Left ventricle myocardium inferior (tissue), 1 donor: ENCODE measurements at places on chromosomes 3 and 15.
A peak's percentile ranks its signal among the peaks of the same experiment; 100 is the strongest.

DNA sequence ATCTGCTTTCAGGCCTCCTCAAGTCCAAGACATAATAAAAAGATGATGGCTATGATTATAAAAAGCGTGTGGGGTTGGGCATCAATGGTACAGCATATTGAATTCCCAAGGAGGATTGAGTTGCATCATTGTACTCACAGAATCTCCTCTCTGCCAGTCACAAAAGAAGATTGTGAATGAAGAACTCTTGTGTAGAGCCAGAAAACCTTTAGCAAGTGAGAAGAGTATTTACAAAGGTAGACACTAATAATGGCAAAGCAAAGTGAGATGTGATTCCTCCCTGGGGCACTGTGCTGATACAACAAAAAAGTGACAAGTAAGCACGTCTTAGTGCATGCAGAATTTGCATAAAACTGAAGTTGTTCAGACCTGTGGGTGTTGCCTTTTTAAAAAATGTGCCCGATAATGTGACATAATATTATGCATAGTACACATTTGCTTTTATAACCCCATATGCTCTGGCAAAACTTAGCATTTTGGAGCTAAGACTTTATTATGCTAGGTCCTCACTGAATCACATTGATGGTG lies 291.2 kb upstream of the TBC1D5 start:
- no peak for DNase-seq

- no peak for DNase-seq
Observed at GRCh38 chr15:26877831-26878230, 11.0 kb downstream of the GABRA5 start.

DNA sequence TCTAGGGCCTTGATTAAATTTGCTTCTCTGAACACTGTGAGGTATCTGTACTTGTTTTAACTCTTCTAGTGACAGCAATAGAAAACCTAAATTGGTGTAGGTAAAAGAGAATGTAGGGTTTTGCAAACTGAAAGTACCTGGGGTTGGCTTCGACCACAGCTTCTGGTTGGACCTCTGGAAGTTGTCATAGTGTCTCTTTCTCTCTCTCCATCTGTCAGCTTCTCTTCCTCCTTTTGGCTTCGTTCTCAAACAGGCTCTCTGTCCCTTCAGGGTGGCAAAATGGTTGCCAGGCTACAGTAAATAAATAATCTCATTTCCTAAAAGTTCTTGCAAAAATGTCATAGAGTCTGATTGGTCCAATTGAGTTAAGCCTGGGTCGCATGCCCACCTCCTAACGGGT lies 149.3 kb upstream of the CTDSPL start:
- DNase-seq = no peak

- DNase-seq = no peak
Observed at GRCh38 chr15:41936649-41937567, 35.4 kb downstream of the EHD4 start.

DNA sequence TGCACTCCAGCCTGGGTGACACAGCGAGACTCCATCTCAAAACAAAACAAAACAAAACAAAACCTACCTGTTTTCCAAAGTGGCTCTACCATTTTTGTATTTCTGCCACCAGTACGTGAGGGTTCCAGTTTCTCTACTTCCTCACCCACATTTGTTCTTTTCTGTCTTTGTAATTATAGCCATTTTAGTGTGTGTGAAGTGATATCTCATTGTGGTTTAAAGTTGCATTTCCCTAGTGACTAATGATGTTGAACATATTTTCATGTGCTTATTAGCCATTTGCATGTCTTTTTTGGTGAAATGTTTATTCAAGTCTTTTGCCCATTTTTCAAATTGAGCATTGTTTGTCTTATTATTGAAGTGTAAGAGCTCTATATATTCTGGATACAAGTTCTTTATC lies 50.7 kb downstream of the TRA2B start:
- no peak for DNase-seq

DNA sequence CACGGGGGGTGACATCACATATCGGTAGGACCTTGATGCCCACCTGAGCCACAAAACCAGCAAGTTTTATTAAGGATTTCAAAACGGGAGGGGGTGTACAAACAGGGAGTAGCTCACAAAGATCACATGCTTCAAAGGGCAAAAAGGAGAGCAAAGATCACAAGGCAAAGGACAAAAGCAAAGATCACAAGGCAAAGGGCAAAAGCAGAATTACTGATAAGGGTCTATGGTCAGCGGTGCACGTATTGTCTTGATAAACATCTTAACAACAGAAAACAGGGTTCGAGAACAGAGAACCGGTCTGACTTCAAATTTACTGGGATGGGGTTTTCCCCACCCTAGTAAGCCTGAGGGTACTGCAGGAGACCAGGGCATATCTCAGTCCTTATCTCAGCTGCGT lies 143.5 kb upstream of the LPP start:
- DNase-seq = no peak

DNA sequence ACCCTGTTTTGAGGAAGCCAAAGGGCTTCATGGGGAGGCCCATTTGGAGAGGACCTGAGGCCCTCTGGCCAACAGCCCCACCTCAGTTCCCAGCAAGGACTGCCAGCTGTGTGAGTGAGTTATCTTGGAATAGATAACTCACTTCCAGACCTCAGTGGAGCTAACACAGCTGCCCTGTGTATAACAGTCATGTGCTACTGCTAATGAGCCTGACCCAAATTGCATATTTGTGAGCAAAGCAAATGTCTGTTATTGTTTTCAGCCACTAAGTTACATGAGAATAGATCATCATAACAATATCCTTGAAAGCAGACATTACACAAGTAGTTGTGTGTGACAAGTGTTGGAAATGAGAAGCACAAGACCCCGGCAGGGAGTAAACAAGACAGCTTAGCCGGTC lies 355.8 kb downstream of the MCTP2 start:
- no peak for DNase-seq

- no peak for DNase-seq
Observed at GRCh38 chr3:13815088-13815683, 64.7 kb downstream of the WNT7A start.

GRCh38 chr3:3288255-3288654 lies 108.8 kb upstream of the CRBN start:
- DNase-seq = no peak

DNA sequence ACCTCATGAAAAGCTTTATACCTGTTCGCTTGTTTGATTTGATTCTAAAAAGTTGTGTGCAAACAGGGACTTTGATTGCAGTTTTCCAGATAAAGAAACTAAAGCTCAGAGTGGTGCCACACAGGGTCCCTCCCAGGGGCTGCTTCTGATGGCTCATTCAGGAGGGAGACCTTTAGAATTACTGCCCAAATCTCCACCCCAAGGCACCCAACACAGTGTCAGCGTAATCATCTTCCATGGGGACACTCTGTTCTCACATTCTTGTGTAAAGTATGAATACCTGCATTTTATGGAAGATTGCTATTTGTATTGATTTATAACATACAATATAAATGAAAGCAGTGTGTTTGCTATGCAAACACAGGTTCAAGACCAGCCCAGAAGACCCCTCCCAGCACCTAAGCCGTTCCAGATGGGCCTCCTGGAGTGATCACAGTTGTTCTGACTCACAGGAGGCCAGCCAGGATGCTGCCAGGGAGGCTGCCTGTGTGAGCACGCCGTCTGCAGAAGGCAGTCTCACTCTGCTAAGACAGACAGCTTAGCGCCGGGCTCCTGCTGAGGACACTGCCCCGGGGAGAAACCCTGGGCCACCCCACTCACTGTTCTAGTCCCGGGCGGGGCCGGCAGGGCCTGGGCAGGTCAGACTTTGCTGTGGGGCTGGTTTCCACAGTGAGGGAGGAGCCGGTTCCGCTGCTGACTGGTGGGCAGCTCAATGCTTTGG lies 185.6 kb downstream of the FAM43A start:
- peak; percentile 53 for DNase-seq

- DNase-seq = no peak
Observed at GRCh38 chr3:168312984-168313383, 217.3 kb upstream of the GOLIM4 start.

DNA sequence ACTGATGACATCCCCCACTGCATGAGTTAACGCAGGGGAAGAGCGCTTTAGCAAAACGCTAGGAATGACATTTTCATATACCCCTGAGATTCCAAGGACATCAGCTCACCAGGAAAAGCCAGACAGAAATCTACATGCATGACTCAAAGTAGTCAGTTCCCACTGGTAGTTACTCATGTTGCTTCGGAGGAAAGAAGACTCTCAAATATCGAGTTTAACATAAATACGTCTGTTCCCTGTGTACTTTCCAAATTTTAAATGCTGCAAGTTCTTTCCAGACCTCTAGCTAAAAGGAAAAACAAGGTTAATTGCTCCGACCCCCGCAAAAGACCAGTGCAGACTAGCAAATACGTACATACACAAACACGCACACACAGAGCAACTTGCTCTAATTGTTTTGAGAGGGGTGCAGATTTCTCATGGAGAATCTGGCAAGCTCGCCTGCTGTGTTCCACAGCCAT lies 115.4 kb upstream of the PRICKLE2 start:
- DNase-seq = no peak

- DNase-seq = no peak
Observed at GRCh38 chr3:47265725-47266428, 16.7 kb downstream of the KIF9 start.

- no peak for DNase-seq
Observed at GRCh38 chr3:70519913-70520659, 207.6 kb upstream of the MDFIC2 start.

DNA sequence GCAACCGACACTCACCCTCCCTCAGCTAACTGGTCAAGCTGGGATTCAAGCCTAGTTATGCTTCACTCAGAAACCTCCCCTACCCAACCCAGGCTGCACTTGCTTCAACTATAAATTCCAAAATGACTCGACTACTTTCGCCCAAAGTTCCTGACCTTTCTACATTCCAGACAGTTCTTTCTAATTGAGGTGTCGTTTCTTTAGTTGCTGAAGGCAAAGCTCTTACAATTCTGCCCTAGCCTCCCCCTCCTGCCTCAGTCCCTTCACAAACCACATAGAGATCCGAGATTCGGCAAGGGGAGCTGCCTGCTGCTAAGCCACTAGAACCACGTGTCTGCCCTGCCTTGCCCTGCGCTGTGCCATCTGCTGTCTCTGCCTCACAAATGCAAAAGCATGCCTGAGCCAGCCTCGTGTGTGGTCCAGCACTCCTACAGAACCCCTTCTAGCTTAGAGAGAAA lies 74.7 kb upstream of the SH3GL3 start:
- no peak for DNase-seq

DNA sequence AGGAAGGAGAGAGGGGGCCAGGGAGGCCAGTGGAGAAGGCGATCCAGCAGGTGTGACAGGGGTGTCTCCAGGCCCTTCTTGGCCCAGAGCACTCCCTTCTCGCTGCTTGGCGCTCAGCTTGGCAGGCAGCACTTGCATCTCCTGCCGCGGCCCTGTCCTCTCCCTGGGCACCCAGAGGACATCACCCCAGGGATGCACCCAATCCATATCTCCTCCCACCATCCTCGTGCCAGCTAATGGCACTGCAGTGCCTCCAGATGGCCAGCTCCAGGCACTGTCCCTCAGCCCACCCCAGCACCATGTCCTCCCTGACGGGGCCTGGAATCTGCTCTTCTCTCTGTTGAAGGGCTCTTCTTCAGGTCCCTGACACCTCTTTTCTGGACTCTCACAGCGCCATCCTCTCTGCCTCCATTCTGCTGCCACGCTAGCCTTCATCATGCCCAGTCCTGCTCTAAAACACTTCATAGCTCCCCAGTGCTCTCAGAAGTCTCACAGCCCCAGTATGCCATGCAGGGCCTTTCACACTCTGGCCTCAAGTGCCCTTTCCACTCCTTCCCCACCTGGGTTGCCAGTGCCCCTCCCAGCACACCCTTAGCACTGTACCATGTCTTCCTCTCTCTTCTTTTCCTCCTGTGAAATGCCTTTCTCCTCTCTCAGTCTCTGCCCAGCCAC lies 106.8 kb upstream of the SLC6A11 start:
- DNase-seq = no peak

DNA sequence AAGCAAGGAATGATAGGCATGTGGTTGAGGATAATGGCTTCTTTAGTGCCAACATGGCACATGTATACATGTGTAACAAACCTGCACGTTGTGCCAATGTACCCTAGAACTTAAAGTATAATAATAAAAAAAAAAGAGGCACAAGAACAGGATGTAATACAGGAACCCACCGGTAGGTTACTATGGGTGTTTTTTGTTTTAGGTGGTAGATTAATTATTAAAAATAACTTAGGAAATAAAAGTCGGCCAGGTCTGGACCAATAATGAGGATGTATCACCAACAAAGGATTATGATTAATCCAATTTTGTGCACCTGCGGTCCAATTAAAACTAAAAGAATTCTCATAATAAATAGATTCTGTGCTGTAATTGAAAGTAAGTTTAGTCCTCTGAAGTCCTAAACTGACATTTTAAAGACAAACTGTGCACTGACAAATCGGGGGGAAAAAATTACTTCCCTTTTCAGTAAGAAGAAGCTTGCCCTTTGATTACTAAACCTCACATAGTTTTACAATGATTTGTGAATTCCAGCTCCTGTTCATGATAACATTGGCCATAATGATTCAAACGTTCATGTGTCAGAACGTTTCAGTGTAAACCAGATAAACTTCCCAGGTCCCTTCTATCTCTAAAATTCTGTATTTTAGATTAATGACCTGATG lies 62.2 kb downstream of the CASR start:
- DNase-seq = no peak

DNA sequence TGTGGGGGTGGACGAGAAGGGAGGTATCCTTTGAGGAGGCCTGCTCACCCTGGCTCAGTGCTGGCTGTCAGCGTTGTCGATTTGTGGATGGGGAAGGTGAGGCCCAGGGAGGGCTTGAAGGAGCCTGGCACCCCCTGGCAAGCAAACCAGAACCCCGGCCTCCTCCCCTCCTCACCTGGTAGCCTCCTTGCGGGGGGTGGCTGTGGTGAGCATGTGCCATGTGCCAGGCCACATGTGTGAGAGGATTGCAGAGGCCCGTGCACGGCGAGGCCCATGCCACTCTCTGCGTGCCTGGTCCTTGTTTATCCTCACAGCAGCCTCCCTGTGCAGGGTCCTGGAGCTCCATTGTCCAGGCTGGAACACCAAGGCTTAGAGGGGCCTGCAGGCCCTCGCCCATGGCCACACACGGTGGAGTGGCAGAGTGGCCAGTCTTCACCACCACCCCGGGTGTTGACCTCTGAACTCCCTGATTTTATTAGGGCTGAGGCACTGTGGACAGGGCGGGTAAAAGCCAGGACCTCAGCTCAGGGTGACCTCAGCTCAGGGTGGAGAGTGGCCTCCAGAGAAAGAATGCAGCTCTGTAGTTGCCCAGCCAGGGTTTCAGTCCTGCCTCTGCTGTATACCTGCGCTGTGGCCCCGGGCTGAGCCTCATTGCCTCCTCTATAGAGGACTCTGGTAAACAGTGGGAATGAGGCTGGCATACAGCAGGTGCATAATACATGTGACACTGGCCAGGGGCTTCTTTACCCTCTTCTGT lies 29.1 kb downstream of the HDAC11 start:
- peak; percentile 7 for DNase-seq

GRCh38 chr15:39579487-39580116 lies 1.3 kb upstream of the THBS1 start:
- DNase-seq = peak; percentile 74

GRCh38 chr3:100682854-100683760 lies 26.2 kb upstream of the TFG start:
- no peak for DNase-seq

DNA sequence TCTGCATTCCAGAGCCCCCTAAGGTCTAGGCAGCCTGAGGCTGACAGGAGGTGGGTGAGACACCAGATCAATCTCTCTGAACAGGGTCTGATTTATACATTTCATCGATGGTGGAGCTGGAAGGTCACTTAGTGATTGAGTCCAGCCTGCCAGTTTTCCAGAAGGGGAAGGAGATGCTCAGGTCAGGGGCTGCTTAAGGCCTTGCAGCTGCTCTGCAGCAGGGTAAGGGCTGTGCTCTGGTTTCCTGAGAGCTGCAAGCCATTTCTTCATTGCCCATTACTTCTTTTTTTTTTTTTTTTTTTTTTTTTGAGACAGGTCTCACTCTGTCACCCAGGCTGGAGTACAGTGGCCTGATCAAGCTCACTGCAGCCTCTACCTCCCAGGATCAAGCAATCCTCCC lies 10.7 kb downstream of the TADA3 start:
- DNase-seq = no peak
